ENCODE measurements at places on chromosomes 5 and 9.

DNA sequence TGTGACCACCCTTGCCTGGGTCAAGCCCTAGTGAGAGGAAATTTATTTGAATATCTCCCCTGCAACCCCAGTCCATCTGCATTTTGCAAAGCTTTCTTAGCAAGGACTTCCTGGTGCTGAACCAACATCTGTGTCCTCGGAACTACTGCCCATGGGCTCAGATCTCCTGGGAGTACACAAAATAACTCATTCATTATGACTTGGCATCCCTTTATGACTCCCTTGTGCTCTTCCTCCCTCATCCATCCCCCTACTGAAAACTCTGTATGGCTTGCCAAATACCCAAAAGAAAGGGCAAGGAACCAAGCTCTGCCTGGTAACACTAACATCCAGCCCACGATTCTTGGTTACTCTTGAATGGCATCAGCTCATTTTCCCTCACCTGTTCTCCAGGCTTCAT lies 368.5 kb downstream of the NTRK2 start:
- DNase-seq = no peak

- no peak for DNase-seq
These were observed 121.7 kb upstream of the RAD23B start for GRCh38 chr9:107161338-107161737.

- no peak for DNase-seq
These were observed 52.6 kb downstream of the PDCD1LG2 start for GRCh38 chr9:5562806-5563416.

- no peak for DNase-seq
These were observed 517.8 kb downstream of the CTNND2 start for GRCh38 chr5:11386398-11386797.

DNA sequence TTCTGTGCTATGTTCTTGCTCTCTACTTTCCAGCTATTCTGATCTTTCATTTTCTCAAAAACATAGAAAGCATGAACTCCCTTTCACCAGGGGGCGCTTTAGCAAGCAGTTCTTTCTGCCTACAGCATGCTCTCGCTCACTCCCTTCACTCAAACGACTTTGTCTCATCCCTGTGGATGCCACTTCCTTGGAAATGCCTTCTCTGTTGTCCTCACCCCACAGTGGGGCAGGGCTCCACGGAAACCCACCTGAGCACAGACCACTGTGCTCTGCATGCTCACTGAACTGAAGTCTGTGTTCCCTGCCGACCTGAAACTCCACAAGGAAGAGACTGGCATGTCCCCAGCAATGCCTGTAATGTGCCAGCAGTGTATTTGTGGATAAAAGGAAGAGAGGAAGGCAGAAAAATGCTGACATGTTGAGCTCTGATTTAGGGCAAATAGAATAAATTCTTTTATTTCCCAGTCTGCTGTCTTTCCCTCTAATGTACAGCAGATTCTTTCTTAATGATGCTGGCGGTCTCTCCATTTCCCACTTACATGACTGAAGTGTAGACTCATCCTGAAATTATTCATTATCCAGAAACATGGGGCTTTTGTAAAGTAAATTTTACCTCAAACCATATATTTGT lies 4.9 kb upstream of the ROR2 start:
- peak; percentile 61 for DNase-seq

GRCh38 chr9:73152543-73152844 lies 829 bp downstream of the ANXA1 start:
- DNase-seq = peak; percentile 73

Measured in SW 1271 (cell line).